ENCODE measurements at places on chromosomes 3 and 15.

- DNase-seq, result no peak
These were observed 1.1 kb downstream of the KLHL6 start for GRCh38 chr3:183554377-183554776.

- DNase-seq, result no peak
These were observed 108.1 kb upstream of the THBS1 start for GRCh38 chr15:39472621-39473297.

- DNase-seq, result no peak
These were observed 20.1 kb downstream of the MAPKAPK3 start for GRCh38 chr3:50637011-50637410.

- no peak for DNase-seq
These were observed 213.4 kb downstream of the ERC2 start for GRCh38 chr3:56254835-56255234.

DNA sequence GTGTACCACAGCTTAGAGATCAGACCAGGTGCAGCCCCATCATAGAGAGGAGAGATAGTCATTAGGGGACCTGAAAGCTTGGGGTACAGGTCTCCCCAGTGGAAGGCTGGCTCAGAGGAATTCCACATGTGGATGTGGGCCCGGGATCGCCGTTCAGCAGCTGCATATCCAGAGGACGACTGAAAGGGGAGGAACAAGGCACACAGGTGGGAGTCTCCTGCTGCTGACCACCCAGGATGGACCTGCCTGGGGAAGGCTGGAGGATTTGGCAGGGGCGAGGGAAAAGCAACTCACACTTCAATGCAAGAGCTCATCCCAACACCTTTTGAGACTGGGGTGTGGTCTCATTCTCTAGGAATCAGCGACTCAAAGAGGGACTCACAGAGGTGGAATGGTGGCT is 25.0 kb upstream of the MRPS22 start:
- DNase-seq, result no peak

DNA sequence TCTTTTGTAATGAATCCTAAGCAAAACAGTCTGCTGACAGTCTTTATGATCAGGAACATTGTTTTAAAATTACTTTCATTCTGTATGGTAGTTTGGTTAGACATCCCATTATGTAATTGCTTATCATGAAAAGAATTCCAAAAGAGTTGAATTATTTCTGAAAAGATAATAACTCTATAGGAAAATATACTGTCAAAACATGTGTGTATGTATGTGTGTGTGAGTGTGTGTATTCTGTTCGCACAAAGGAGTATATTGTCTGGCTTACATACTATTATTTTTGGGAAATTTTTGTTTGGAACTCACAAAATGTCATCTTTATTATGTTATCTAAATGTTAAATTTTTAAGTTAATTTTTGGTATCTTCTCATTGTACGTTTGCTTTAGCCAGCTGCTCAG is 1075.9 kb downstream of the ZPLD1 start:
- DNase-seq, result no peak

GRCh38 chr3:126399351-126399735 is 4.6 kb downstream of the CFAP100 start:
- DNase-seq, result no peak
